Renal cortical epithelial cell (primary cell): ENCODE measurements at places on chromosomes 13 and 19. TPM values are rescaled to one million over a fixed set of nuclear protein-coding genes. Genes with fewer than 3 reads are reported as not detected.
A peak's percentile ranks its signal among the peaks of the same experiment; 100 is the strongest.

- DNase-seq = peak; percentile 92
These were observed 16.0 kb upstream of the EMC10 start for GRCh38 chr19:50460161-50460765.

DNA sequence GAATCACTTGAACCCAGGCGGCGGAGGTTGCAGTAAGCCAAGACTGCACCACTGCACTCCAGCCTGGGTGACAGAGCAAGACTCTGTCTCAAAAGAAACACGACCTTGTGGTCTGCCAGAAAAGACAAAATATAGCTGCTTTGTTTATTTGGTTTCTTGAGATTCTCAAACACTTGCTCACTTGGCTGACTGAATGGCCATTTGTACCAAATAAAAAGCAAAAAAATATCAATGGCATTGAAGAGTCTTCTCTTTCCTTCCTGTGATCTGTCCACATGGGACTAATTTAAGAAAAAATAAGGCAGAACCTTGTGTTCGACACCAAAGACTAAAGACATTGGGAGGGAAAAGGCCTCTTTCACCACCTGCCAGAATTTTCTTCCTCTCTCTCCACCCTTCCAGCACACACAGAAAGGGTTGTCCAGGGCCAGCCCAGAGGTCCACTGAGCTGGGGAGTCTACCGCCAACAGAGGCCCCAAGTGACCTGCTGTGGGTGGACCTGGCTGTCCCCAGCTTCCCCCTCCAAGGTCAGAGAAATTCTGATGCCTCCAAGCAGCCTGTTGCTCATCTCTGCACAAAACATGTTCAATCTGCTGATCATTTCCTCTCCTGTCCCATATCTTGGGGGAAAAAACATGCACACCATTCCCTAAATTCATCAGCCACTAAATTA, 5.9 kb downstream of the BRME1 start:
- DNase-seq = no peak

DNA sequence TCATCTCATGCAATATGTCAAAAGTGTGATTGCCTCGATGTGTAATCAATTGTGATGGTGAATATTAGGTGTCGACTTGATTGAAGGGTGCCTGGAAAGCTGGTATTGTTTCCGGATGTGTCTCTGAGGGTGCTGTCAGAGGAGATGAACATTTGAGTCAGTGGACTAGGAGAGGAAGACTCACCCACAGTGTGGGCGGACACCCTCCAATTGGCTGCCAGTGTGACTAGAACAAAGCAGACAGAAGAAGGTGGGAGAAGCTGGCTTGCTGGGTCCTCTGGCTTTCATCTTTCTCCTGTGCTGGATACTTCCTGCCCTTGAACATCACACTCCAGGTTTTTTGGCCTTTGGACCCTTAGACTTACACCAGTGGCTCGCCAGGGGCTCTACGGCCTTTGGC, 15.5 kb upstream of the CABP5 start:
- DNase-seq = no peak

- DNase-seq = no peak
These were observed 194.0 kb downstream of the NDFIP2 start for GRCh38 chr13:79674765-79675515.

- no peak for DNase-seq
These were observed 1.9 kb downstream of the BBC3 start for GRCh38 chr19:47228937-47229675.

DNA sequence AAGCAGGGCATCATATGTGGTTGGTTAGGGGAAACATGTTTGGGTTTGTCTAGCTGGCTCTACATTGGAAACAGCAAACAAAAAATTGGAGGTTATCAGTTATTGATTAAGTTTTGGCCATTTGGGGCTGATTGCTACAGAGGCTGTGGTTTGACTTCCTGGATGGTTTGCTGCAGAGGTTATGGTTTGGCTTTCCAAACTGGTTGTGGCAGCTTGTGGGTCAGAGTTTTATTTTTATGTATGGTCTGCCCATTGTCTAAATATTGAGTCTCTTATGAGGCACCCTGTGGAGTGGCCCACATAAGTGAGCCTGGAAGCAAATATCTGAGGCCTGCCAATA, 261.6 kb downstream of the GPC5 start:
- DNase-seq = no peak

DNA sequence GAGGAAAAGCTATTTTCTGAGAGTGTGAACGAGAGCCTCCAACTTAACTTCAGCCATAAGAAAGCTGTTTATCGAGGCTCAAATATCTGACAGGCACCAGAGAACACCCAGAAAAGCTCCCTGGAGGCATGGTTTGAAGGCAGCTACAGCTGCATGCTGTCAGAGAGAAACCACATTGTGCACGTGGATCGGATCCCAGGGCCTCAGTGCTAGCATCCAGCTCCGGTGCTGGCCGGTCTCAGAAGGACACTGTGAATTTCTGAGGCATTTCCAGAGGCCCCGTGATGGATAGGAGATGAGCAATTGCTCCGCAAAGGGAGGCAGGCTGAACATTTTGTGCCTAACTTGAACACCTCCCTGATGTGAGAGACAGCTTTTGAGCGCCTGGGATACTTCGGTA, 315.7 kb downstream of the FGF9 start:
- DNase-seq = no peak

Gene THSD8
- total RNA-seq = not detected in 2 replicates

Gene ZNF90
- 3.6 and 4.0 TPM in 2 replicates for total RNA-seq

Gene PSG1
- 0.35 and 0.70 TPM in 2 replicates for total RNA-seq

Gene ZNF383
- 6.6 and 6.8 TPM in 2 replicates for total RNA-seq

Gene SYNGR4
- total RNA-seq = not detected in 2 replicates
